ENCODE measurements at places on chromosomes 4 and X.

DNA sequence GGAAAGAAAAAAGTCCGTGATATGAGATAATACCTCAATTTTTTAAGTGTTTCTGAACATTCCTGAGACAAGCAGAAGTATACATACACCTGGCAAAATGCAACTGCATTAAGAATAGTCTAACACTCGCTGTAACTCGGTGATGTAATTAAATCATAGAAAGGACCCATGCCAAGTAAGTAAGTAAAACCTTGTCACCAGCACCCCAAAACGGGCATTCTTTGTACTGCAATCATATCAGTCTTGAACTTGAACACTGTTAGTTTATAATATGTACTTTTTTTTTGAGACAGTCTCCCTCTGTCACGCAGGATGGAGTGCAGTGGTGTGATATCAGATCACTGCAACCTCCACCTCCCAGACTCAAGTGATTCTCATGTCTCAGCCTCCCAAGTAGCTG is 47.4 kb downstream of the SMIM14 start:
- no peak for DNase-seq

DNA sequence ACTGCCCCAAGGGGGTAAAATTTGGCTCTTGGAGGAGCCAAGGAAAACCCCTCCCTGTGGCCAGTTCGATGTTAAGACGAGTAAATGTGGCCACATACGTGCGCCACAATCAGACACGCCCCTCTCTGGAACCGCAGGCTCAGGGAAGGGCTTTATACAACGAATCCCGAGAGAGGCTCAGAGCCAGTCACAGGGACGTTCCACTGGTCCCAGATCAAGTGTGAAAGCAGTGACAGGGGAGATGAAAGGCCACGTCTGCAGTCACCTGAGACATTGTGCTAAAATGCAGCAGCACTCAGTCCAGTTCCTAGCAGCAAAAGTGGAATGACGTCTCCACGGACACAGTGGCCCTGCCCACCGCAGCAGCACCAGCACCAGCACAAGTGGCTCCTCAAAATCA is 68.0 kb downstream of the ACOX3 start:
- no peak for DNase-seq

- no peak for DNase-seq
Observed at GRCh38 chrX:94454606-94455005, 780.6 kb downstream of the FAM133A start.

- no peak for DNase-seq
Observed at GRCh38 chr4:19346636-19347035, 905.1 kb upstream of the SLIT2 start.

DNA sequence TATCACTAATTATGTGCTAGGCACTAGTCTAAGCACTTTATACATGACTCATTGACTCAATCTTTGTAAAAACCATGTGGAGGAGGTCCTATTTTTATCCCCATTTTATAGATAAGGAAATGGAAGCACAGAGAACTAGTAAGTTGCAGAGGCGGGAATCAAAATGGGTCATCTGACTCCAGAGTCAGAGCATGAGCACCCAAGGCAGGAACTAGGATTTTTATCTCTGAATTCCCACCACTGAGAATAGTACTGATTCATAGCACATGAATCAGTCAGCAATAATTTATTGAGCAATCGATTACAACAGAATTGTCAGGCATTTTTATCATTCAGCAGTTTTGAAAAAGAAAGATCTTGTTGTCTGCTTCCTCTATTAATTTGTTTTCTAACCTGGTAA is 19.3 kb downstream of the SCARB2 start:
- DNase-seq, result no peak
